Activated CD8-positive, alpha-beta T cell treated with anti-CD3 and anti-CD28 coated beads for 36 hours (primary cell): ENCODE measurements at places on chromosomes 3 and 15. TPM values are rescaled to one million over a fixed set of nuclear protein-coding genes. Genes with fewer than 3 reads are reported as not detected.

Gene GOLGA8J
- total RNA-seq, result not detected

Gene GPR171
- total RNA-seq, result 91.8 TPM

Gene AADACL2
- not detected for total RNA-seq

Gene GATM
- 5.6 TPM for total RNA-seq

- no peaks in the 10 kb centered on the region for H3K4me1 ChIP-seq
- no peak for DNase-seq
- H3K36me3 ChIP-seq, result no peaks in the 10 kb centered on the region
- H3K27ac ChIP-seq, result no peak overlapping the region
Observed at GRCh38 chr15:88098361-88098760, 158.2 kb downstream of the NTRK3 start.

GRCh38 chr15:71702496-71702895 lies 107.9 kb upstream of the NR2E3 start:
- H3K4me3 ChIP-seq, result no peak overlapping the region
- no peaks in the 10 kb centered on the region for H3K4me1 ChIP-seq
- no peak for DNase-seq

DNA sequence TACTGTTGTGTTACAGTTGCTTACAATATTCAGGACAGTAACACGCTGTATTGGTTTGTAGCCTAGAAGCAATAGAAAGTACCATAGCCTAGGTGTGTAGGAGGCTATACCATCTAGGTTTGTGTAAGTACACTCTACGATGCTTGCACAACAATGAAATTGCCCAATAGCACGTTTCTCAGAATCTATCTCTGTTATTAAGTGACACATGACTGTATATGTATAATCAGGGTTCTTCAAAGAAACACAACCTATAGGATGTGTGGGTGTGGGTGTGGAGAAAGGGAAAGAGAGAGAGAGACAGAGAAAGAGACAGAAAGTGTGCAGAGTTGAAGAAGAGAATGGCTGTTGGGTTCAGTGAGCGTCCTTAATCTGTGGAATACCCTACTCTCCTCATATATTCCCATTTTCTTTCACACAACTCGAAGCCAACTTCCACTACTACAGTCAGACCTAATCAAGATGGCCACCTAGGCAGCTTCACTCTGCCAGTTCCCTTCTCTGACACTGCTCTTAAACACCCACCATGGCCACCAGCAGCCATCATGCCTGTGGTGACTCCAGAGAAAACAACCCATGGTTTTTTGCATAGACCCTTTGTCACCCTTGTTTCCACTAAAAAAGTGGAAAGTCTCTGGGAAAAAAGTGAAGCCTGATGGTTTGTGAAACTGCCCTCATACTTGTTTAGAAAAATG lies 5.8 kb upstream of the PPP4R2 start:
- no peaks in the 10 kb centered on the region for H3K27me3 ChIP-seq
- H3K4me1 ChIP-seq, result peaks cover 2% of the 10 kb centered on the region
- DNase-seq, result no peak

- no peaks in the 10 kb centered on the region for H3K4me1 ChIP-seq
- no peaks in the 10 kb centered on the region for H3K27me3 ChIP-seq
- H3K36me3 ChIP-seq, result peaks cover 2% of the 10 kb centered on the region
- no peak for DNase-seq
Observed at GRCh38 chr3:61092870-61093269, 158.4 kb downstream of the FHIT start.

- no peak overlapping the region for H3K4me3 ChIP-seq
- DNase-seq, result no peak
- no peaks in the 10 kb centered on the region for H3K4me1 ChIP-seq
- H3K27ac ChIP-seq, result no peak overlapping the region
Observed at GRCh38 chr15:62799919-62800318, 242.6 kb upstream of the TPM1 start.

DNA sequence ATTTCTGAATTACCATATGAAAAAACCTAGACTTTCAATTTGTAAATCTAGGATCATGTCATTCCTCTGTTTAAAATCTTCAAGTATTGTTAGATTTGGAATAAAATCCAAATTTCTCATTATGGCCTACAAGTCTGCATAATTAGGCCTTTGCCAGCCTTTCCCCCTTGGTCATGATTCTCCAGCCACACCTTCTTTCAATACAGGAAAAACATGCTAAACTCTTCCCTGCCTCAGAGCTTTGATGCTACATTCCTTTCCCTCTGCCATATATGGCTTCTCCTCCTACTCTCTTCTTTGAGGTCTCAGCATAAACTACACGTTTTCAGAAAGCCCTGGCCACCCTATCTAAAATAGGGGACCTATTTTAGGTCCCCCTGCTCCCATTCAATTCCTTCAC lies 48.5 kb downstream of the TM6SF1 start:
- H3K36me3 ChIP-seq, result peaks cover 4% of the 10 kb centered on the region
- no peaks in the 10 kb centered on the region for H3K27me3 ChIP-seq
- no peak for DNase-seq
- H3K4me1 ChIP-seq, result peaks cover 15% of the 10 kb centered on the region

GRCh38 chr3:13670292-13670691 lies 121.4 kb downstream of the FBLN2 start:
- no peak for DNase-seq
- H3K4me1 ChIP-seq, result no peaks in the 10 kb centered on the region
- H3K36me3 ChIP-seq, result no peaks in the 10 kb centered on the region
- H3K27me3 ChIP-seq, result peaks cover 10% of the 10 kb centered on the region
- no peak overlapping the region for H3K4me3 ChIP-seq

DNA sequence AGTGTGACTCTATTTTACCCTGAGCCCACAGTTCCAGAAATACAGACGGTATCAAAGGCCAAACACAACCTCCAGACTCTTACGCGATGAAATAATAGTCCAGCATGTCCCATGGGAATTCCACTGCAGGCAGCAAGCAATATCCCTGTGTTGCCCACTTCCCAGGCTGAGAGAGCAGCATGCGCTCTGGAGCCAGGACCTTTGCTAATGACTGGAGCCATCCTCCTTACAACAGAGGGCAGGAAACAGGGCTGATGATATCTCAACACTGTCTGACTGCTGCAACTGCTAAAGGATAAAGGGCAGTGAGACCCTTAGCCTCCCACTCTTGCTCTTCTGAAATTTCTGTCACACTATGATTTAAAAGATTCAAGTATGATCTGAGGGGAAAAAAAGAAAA lies 34.8 kb downstream of the MCF2L2 start:
- H3K4me3 ChIP-seq, result no peak overlapping the region
- H3K36me3 ChIP-seq, result no peaks in the 10 kb centered on the region
- H3K4me1 ChIP-seq, result peaks cover 2% of the 10 kb centered on the region
- DNase-seq, result no peak
- H3K27ac ChIP-seq, result no peak overlapping the region

DNA sequence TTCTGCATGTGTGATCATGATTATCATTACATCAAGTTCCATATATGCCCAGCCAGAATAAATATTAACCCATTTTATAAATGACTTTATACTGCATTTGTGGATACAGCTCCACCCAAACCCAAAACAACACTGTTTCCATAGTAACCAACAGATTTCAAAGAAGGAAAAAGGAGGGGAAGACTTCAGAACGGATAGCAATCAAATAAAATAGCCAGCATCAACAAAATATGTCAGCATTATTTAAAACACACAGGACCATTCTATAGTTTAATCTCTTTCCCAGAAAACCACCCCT lies 114.4 kb downstream of the FOXP1 start:
- H3K36me3 ChIP-seq, result peaks cover 42% of the 10 kb centered on the region
- H3K27ac ChIP-seq, result no peak overlapping the region
- peaks cover 69% of the 10 kb centered on the region for H3K4me1 ChIP-seq
- DNase-seq, result no peak

- H3K27ac ChIP-seq, result peak overlapping the region; percentile 44
- H3K4me1 ChIP-seq, result peaks cover 5% of the 10 kb centered on the region
- DNase-seq, result no peak
- H3K27me3 ChIP-seq, result no peaks in the 10 kb centered on the region
Observed at GRCh38 chr15:93001156-93001555, 87.9 kb downstream of the RGMA start.

GRCh38 chr3:10263646-10264363 lies 15.5 kb downstream of the TATDN2 start:
- peaks cover 70% of the 10 kb centered on the region for H3K4me1 ChIP-seq
- H3K4me3 ChIP-seq, result peak overlapping the region; percentile 59
- H3K27me3 ChIP-seq, result no peaks in the 10 kb centered on the region

DNA sequence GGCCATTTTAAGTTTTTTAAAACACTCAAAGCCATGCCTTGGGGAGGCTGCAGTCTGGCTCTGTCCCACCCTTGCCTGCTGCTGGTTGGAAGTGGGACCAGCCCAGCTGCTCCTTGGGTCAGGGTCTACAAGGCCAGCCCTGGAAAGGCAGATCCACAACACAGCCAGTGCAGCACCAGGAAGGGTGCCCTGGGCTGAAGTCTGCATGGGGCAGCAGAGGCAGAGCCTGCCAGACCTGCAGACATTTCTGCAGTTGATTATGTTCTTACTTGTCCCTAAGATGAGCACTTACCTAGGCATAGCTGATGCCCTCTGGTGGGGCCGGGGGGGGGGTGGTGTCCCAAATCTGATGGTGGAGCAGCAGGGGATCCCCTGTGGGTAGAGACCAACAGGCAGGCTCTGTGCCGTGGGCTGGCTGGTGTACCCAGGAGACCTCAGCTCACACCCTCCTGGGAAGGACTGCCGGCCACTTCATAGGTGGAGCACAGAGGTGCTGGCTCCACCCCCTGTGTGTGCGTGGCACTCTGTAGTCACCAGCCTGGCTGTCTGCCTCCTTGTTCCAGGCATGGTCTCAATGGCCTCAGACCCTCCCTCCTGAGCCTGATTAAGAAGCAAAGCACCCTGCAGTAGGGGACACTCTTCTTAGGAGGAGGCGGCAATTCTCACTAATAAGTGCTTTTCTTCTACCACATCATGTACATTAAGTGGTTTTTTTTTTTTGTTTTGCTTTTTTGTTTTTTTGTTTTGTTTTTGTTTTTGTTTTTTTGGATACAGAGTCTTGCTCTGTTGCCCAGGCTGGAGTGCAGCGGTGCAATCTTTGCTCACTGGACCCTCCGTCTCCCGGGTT lies 97.4 kb upstream of the KLF13 start:
- H3K27ac ChIP-seq, result no peak overlapping the region
- H3K36me3 ChIP-seq, result no peaks in the 10 kb centered on the region
- H3K27me3 ChIP-seq, result no peaks in the 10 kb centered on the region
- no peak overlapping the region for H3K4me3 ChIP-seq
- no peak for DNase-seq

DNA sequence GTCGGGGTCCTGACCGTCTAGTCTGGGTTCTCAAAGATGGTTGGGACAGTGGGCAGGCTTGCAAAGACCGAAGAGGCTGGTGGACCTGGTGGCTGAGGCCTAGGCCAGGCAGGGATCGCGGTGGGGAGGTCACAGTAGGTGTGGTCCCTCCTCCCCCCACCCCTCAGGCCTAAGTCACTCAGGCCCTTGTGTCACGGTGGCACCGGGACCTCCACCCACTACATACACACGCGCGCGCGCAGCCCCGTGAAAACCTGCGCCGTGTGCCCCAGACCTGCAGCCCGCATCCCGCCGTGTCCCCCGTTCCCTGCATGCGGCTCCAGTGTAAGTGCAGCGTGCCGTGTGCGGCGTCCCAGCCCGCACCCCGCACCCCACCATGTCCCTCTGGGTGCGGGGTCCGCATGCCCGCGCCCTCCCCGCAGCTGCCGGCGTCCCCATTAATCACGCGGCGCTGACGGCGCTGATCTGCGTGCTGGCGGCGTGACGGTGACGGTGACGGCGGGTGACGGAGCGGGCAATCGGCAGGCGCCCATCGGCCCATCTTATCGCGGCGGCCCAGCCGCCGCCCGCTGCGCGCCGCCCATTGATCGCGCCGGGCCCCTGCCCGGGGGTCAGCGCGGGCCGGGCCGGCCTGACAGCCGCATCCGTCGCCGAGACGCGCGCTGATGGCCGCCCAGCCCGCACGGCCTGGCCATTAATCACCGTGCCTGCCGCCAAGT lies 24.4 kb downstream of the SEC61A1 start:
- DNase-seq, result peak; percentile 51
- H3K4me3 ChIP-seq, result peak overlapping the region; percentile 31
- H3K36me3 ChIP-seq, result peaks cover 20% of the 10 kb centered on the region

GRCh38 chr3:116242825-116243224 lies 202.5 kb downstream of the LSAMP start:
- DNase-seq, result no peak
- H3K27ac ChIP-seq, result no peak overlapping the region
- H3K4me3 ChIP-seq, result no peak overlapping the region
- H3K4me1 ChIP-seq, result no peaks in the 10 kb centered on the region
- H3K27me3 ChIP-seq, result no peaks in the 10 kb centered on the region
